Keratinocyte (primary cell): ENCODE measurements at places on chromosomes 6 and 20. TPM values are rescaled to one million over a fixed set of nuclear protein-coding genes. Genes with fewer than 3 reads are reported as not detected.

The PARD6B gene
- polyA plus RNA-seq = 1.4 to 2.0 TPM (median 1.4 TPM) in 3 replicates

GRCh38 chr6:19805129-19805481, 32.1 kb upstream of the ID4 start:
- no peak overlapping the region for H3K27ac ChIP-seq
- H3K27me3 ChIP-seq = no peaks in the 10 kb centered on the region
- no peak for DNase-seq
- H3K4me3 ChIP-seq = peak overlapping the region; percentile 36

DNA sequence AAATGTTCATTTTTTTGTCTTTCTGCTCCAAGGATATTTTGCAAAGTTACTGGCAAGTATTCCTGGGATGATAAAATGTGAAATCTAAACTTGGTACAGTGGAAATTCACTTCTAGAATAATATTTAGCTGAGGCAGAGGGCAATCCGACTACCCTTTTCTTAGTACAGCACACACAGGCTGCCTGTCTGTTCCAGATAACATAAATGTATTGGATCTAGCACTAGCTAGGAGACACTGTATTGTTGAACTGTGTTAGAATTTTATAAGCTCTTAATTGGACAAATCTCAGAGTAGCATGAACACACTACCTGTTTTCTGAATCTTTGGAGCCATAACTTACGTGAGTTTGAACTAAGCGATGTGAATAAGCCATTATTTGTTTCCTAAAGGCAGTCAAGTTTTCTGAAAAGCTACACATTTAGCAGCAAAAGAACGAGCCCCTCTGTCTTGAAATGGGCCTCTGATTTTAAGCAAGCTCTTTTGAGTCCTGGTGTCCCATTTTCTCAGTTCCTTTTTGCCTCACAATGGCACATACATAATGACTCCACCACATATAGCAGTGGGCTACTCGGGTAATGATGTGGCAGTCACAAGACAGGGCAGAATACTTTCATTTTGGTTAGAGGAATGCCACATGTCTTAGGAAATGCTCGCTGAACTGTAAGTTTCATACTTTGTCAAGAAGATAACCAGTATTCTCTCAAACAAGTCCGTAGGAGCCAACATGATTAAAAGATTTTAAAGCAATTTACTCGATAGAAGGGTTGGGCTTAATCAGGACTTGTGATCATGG, 116.5 kb upstream of the ESR1 start:
- H3K36me3 ChIP-seq = no peaks in the 10 kb centered on the region
- DNase-seq = no peak
- peaks cover 7% of the 10 kb centered on the region for H3K4me1 ChIP-seq
- no peak overlapping the region for H3K27ac ChIP-seq
- no peaks in the 10 kb centered on the region for H3K27me3 ChIP-seq

DNA sequence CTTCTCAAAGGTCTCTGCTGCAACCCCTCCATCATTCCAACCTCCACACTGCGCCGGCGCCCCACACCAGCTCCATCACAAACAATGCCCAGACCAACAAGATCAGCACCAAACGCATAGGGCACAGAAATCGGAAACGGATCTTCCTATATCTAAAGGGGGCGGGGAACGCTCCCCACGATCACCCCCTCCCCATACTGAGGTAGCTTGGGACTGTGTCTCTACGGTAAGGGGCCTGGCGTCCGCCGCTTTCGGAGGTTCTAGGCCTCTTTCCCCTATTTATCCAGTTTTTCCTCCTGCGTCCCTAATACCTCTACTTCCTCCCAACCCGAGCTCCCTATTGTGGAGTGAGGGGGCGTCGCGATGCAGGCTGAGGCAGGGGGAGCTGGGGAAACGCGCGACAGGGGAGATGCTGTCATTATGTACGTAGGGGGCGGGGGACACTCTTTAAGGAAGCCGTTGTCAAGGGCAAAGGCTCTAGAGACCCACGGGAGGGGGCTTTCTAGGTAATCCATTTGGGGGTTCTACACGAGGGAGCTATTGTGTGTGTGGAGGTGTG, 909 bp downstream of the DNAAF9 start:
- H3K36me3 ChIP-seq = no peaks in the 10 kb centered on the region
- no peaks in the 10 kb centered on the region for H3K27me3 ChIP-seq
- DNase-seq = no peak
- peak overlapping the region; percentile 74 for H3K4me3 ChIP-seq
- peaks cover 18% of the 10 kb centered on the region for H3K4me1 ChIP-seq

DNA sequence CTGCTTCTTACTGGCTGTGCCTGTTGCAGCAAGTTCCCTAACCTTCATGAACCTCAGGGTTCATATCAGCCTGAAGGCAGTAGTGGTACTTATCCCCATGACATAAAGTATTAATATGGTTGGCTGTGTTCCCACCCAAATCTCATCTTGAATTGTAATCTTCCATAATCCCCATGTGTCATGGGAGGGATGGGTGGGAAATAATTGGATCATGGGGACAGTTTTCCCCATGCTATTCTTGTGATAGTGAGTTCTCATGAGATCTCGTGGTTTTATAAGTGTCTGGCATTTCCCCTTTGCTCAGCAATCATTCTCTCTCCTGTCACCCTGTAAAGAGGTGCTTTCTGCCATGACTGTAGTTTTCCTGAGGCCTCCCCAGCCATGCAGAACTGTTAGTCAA, 61.8 kb downstream of the FAM229B start:
- H3K4me1 ChIP-seq = no peaks in the 10 kb centered on the region
- H3K36me3 ChIP-seq = no peaks in the 10 kb centered on the region
- H3K27ac ChIP-seq = no peak overlapping the region
- no peak overlapping the region for H3K4me3 ChIP-seq
- H3K27me3 ChIP-seq = no peaks in the 10 kb centered on the region

- H3K27me3 ChIP-seq = no peaks in the 10 kb centered on the region
- no peak overlapping the region for H3K27ac ChIP-seq
- H3K4me3 ChIP-seq = no peak overlapping the region
- no peaks in the 10 kb centered on the region for H3K4me1 ChIP-seq
- DNase-seq = no peak
These were observed 95.9 kb upstream of the PLEKHG1 start for GRCh38 chr6:150503586-150504339.

The VSX1 gene
- not detected in 3 replicates for polyA plus RNA-seq

GRCh38 chr20:10609276-10609675, 64.5 kb downstream of the JAG1 start:
- DNase-seq = no peak
- H3K4me1 ChIP-seq = peaks cover 10% of the 10 kb centered on the region
- H3K4me3 ChIP-seq = no peak overlapping the region

The CLDN20 gene
- polyA plus RNA-seq = 0.09 to 0.39 TPM in 2 of 3 replicates, not detected in the other

- no peaks in the 10 kb centered on the region for H3K27me3 ChIP-seq
- H3K4me1 ChIP-seq = no peaks in the 10 kb centered on the region
- no peak overlapping the region for H3K4me3 ChIP-seq
- no peaks in the 10 kb centered on the region for H3K36me3 ChIP-seq
These were observed 211.2 kb downstream of the MAFB start for GRCh38 chr20:40477805-40478204.

- H3K27me3 ChIP-seq = no peaks in the 10 kb centered on the region
- H3K4me1 ChIP-seq = no peaks in the 10 kb centered on the region
- no peak overlapping the region for H3K4me3 ChIP-seq
- no peak for DNase-seq
- no peaks in the 10 kb centered on the region for H3K36me3 ChIP-seq
These were observed 11.7 kb downstream of the LCA5 start for GRCh38 chr6:79525272-79526100.

The TRIM10 gene
- not detected in 3 replicates for polyA plus RNA-seq

- DNase-seq = no peak
- H3K4me3 ChIP-seq = no peak overlapping the region
- no peaks in the 10 kb centered on the region for H3K27me3 ChIP-seq
- H3K36me3 ChIP-seq = no peaks in the 10 kb centered on the region
These were observed 696 bp downstream of the TREML1 start for GRCh38 chr6:41153451-41153850.

DNA sequence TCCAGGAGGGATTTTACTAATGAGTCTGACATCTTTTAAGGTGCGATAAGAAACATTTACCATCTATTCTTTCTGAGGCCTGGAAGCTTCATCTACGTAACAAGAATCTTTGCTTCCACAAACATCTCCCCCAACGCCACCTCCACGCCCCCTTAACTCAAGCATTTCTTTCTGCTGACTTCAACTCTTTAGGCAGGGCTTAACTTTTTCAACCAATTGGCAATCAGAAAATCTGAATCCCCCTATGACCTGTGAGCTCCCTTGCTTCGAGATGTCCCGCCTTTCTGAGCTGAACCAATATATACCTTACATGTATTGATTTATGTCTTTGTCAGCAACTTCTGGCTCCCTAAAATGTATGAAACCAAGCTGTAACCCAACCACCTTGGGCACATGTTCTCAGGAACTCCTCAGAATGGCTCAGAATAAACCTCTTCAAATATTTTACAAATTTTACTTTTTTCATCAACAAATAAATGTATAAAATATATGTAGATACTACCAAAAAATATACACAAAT, 11.5 kb downstream of the OR2H2 start:
- no peak overlapping the region for H3K4me3 ChIP-seq
- no peaks in the 10 kb centered on the region for H3K27me3 ChIP-seq
- no peak overlapping the region for H3K27ac ChIP-seq
- DNase-seq = no peak
- H3K36me3 ChIP-seq = peaks cover 5% of the 10 kb centered on the region

The TASP1 gene
- polyA plus RNA-seq = 12.1 to 17.4 TPM (median 13.2 TPM) in 3 replicates

The TCF19 gene
- polyA plus RNA-seq = 2.5 to 9.4 TPM (median 7.4 TPM) in 3 replicates

GRCh38 chr6:162157167-162157870, 570.2 kb downstream of the PRKN start:
- no peaks in the 10 kb centered on the region for H3K4me1 ChIP-seq
- no peak overlapping the region for H3K4me3 ChIP-seq
- no peaks in the 10 kb centered on the region for H3K36me3 ChIP-seq
- DNase-seq = no peak
- no peak overlapping the region for H3K27ac ChIP-seq
- H3K27me3 ChIP-seq = no peaks in the 10 kb centered on the region
